ENCODE measurements at places on chromosomes 5 and 9. TPM values are rescaled to one million over a fixed set of nuclear protein-coding genes. Genes with fewer than 3 reads are reported as not detected.

ACOT12 gene
- polyA plus RNA-seq: 0.05 TPM

TAL2 gene
- polyA plus RNA-seq: not detected

PLEKHG4B gene
- polyA plus RNA-seq: 0.01 TPM

SAXO1 gene
- polyA plus RNA-seq: 0.03 TPM
